Sigmoid colon (tissue), 7 donors: ENCODE measurements at places on chromosomes 16 and 17. TPM values are rescaled to one million over a fixed set of nuclear protein-coding genes. Genes with fewer than 3 reads are reported as not detected.
A peak's percentile ranks its signal among the peaks of the same experiment; 100 is the strongest.

DNA sequence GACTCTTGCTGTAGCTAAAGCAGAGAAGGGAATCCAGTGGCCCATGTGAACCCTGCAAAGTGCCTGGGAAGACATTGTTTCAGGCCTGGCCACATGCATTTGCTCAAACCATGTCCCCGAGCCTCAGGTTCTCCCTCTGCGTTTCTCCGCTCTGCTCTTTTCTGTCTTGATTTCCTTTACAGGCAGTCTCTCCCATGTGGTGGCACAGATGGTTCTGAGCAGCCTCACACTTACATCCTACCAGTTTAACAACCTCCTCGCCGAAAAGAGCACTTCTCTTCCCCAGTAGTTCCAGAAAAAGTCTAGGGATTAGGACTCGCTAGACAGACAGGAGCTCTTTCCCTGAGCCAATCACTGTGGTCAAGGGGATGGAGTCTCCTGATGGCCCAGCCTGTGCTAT, 28.3 kb upstream of the MYH10 start:
- H3K4me1 ChIP-seq: no peaks in the 10 kb centered on the region
- H3K4me3 ChIP-seq: no peak overlapping the region
- no peaks in the 10 kb centered on the region for H3K27me3 ChIP-seq

DNA sequence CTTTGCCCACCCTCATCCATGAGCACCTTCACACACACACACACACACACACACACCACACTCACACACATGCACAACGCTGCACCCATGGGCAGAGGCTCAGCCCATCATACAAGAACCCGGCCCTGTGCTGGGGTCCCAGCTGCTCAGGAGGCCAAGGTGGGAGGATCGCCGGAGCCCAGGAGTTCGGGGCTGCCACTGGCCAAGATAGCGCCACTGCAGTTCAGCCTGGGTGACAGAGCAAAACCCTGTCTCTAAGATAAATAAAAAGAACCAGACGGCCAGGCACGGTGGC, 3.4 kb upstream of the FSCN2 start:
- DNase-seq: no peak
- no peaks in the 10 kb centered on the region for H3K36me3 ChIP-seq
- peaks cover 23% of the 10 kb centered on the region for H3K4me1 ChIP-seq
- H3K4me3 ChIP-seq: no peak overlapping the region
- no peak overlapping the region for H3K27ac ChIP-seq

- H3K27me3 ChIP-seq: no peaks in the 10 kb centered on the region
- H3K36me3 ChIP-seq: no peaks in the 10 kb centered on the region
- no peak overlapping the region for H3K4me3 ChIP-seq
Observed at GRCh38 chr17:11514981-11515680, 83.1 kb upstream of the DNAH9 start.

- DNase-seq: peak; percentile 78
- H3K4me1 ChIP-seq: peaks cover 47% of the 10 kb centered on the region
- H3K27me3 ChIP-seq: no peaks in the 10 kb centered on the region
- H3K4me3 ChIP-seq: peak overlapping the region; percentile 22
- peak overlapping the region; percentile 81 for H3K27ac ChIP-seq
- peaks cover under 1% of the 10 kb centered on the region for H3K36me3 ChIP-seq
Observed at GRCh38 chr17:2238432-2239169, 65.0 kb downstream of the SMG6 start.

Gene CCL17
- not detected for total RNA-seq
